ENCODE measurements at places on chromosomes 1 and 21.

DNA sequence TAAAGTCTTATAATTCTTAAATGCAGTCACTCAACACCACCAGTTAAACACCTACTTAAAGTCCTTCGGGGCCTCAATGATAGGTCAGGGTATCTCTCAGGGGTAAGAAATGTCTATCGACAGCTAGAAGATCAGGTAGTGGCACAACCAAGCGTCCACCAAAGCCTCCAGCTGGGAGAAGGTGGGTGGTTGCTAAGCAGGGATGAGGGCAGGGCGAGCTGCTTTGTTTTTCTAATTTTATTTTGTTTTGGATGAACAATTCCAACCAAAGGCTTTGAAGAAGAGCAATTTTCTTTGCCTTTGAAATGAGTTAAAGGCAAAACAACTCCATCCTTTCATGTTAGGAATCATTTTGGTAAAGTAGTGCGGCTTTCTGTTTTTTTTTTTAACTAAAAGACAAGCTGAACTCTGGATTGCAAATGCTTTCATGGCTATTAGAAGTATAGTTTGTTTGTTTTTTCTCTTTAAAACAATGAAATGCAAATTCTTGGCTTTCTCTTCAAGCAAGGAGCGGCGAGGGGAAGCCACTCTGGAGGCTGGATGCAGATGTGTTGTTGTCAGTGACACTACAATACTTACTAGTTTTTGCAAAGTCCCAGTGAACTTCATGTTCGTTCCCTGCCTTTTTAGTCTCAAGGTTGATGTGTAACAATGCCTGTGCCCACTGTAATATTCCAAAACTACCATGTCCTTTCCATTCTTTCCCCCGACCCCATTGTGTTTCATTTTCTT lies 106.0 kb downstream of the MRPS6 start:
- no peak for DNase-seq

- DNase-seq = no peak
Measured at GRCh38 chr1:82045221-82045620, 244.5 kb downstream of the ADGRL2 start.

DNA sequence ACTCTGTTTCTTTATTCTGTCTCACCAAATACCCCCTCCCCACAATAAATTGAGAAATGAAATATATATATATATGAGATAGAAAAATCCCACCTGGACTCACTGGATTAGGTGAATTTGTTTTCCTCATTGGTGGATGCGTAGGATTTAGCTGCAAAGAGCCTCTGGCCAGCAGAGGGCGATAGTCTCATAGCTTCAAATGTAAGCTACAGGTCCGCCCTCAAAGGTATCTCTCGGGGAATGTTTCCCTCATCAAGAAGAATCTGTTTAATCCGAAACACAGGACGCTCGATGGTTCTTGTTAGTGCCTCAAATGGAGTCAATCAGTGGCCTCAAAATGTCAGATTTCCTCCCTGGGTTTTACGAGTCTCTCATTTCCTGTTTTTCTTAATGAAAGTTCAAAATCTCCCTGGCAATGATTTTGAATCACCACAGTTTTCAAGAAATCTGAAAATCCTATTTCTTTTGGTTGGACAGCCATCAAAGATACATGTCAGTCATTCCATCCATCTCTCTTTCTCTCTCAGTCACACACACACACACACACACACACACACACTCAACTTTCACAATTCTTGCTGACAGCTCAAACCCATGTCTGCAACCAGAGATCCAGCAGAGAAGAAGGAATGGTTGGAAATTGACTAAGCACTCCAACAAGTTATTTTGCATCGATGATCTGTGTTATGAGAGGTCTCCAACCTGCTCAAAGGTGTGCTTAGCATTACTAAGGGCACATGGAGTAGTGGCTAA lies 13.9 kb upstream of the CAMK1G start:
- DNase-seq = peak; percentile 59

- peak; percentile 40 for DNase-seq
Measured at GRCh38 chr1:76336931-76337371, 262.4 kb downstream of the ST6GALNAC3 start.

DNA sequence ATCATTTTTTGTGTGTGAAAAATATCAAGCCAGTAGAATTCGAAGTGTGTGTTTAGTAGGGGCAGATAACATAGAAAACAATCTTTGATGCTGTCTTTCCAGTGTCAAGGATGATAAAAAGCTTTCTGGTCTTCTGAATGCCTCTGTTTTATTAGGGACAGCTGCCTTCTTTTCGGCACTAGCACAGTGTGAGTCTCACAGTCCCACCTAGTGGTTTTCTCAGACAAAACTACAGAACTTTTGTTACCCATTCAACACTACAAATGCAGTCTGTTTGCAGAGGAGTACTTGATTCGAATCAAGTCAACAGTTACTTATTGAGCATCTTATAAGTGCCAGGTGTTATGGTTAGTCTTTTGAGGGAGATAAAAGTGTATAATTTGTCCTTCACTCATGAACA lies 30.6 kb upstream of the MCOLN3 start:
- DNase-seq = peak; percentile 29

- no peak for DNase-seq
Measured at GRCh38 chr1:202254454-202255252, 61.1 kb downstream of the LGR6 start.

DNA sequence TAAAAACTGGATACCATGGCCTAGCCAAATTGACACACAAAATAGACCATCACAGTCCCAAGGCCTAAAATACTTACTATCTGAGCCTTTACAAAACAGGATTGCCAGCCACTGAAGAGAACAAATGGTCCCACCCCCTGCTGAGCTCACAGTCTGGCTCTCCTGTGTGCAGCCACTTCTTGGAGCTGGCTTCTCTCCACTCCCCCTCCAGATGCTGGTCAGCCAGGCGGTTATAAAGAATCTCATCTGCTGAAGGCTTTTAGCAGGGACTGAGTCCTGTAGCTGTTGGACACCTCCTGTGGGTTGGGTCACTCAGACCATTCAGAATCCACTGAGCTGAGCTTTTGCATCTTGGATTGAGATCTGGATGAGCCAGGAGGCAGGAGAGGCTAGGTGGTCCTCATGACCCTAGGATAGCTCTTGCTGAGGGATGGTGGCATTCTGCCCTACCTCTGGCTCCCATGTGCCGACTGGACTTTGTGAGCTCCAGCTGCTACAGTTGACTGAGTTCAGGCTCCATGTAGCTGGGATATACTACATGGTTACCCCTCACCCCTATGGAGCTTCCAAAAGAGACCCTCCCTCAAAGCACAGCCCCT lies 16.1 kb downstream of the OXCT2 start:
- DNase-seq = no peak

- no peak for DNase-seq
Measured at GRCh38 chr1:4939266-4939665, 284.9 kb downstream of the AJAP1 start.

GRCh38 chr1:172381946-172382345 lies 38.5 kb upstream of the C1orf105 start:
- no peak for DNase-seq

GRCh38 chr1:209610631-209610905 lies 27.1 kb downstream of the CAMK1G start:
- DNase-seq = no peak

DNA sequence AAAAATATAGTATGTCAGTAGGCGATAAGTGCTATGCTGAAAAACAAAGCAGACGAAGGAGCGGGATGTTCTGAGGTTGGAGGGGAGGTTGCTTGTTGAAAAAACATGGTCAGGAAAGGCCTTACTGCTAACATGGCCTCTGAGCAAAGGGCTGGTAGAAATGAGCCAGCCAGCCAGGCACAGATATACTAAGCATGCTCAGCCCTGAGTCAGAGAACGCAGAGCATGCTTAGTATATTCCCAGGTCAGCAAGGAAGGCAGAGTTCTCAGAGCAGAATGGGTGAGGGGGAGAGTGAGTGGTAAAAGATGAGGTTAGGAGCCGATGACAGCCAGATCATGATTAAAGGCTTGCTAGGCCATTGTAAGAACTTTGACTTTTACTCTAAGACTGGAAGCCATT lies 36.7 kb downstream of the ZBTB40 start:
- DNase-seq = no peak

DNA sequence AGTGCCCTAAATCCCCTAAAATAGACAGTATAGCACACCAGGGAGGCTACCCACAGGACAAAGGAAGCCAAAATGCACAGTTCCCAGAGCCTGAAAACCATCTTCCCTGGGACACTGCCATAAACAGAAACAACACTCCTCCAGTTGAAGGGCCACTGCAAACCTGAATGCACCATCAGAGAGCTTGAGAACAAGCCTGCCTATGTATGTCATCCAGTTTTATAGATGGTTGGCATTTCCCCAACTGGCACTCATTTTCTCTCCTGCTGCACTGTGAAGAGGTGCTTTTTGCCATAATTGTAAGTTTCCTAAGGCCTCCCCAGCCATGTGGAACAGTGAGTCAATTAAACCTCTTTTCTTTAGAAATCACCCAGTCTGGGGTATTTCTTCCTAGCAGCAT lies 169.0 kb downstream of the AGBL4 start:
- no peak for DNase-seq

GRCh38 chr21:35163411-35163810 lies 114.3 kb upstream of the RUNX1 start:
- no peak for DNase-seq

GRCh38 chr1:51649593-51650091 lies 32.8 kb downstream of the OSBPL9 start:
- no peak for DNase-seq

GRCh38 chr1:63892632-63893395 lies 119.0 kb downstream of the ROR1 start:
- DNase-seq = no peak

DNA sequence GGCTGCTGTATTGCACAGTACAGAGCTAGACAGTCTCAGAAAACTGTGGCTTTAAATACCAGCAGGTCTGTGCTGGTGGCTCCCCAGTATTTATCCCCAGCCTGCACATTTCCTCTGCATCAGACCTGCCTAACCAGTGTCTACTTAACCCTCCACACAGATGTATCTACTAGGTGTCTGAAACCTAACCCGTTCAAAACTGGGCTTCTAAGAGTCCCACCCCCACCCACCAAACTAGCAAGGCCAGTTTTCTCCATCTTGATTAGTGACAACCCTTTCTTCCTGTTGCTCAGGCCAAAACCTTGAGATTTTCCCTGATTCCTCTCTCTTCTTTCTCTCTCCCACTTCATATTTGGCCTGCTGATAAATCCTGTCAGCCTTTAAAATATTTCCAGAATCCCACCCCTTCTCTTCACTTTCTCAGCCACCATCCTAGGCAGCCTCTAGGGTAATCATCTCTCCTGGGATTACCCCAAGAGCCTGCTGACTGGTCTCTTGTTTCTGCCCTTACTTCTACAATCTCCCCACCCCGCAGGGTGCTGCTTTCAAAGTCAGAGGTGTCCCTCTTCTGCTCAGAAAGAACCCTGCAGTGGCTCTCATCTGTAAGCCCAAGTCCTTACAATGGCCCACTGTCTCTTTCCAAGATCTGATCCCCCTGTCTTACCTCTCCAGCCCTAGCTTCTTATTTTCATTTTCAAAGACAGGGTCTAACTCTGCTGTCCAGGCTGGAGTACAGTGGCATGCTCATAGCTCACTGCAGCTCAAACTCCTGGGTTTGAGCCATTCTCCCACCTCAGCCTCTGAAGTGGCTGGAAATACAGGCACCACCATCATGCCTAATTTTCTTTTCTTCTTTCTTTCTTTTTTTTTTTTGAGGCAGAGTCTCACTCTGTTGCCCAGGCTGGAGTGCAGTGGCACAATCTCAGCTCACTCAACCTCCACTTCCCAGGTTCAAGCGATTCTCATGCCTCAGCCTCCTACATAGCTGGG lies 45.2 kb downstream of the H3-3A start:
- no peak for DNase-seq

GRCh38 chr1:182175361-182175931 lies 113.9 kb upstream of the ZNF648 start:
- DNase-seq = peak; percentile 86

DNA sequence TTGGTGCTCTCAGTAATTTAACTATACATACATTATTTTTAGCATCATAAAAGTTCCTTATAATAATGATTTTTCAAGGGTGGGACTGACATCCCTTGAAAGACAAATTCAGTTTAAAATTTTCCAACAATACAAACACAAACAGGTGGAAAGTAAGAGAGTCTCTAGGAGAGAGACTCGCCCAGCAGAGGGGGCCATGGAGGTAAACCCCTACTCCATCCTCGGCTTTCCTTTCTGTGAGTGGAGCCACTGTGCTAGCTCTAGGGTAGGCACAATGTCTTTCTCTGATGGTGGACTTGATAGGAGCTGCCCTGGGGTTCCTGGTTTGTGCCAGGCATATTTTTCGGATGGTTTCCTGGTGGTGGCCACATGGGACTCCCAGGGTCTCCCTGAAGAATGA lies 8.3 kb downstream of the CSMD2 start:
- no peak for DNase-seq

DNA sequence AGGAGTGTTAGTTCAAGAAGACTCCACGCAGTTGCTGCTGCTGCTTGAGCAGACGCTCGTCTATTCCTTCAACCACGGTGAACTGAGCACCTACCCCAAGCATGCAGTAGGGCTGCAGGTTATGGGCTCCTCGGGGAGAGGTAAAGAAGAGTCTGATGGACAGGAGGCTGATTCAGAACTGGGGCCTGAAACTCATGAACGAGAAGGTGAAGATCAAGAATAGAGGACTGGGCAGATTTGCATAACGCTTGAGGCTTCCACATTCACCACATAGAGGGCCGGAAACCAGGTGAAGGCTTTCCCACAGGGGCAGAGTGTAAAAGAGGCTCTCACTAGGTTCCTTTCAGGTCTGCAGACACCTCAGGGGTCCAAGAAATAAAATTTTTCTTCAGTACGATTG lies 9.1 kb downstream of the ABCA4 start:
- DNase-seq = no peak

DNA sequence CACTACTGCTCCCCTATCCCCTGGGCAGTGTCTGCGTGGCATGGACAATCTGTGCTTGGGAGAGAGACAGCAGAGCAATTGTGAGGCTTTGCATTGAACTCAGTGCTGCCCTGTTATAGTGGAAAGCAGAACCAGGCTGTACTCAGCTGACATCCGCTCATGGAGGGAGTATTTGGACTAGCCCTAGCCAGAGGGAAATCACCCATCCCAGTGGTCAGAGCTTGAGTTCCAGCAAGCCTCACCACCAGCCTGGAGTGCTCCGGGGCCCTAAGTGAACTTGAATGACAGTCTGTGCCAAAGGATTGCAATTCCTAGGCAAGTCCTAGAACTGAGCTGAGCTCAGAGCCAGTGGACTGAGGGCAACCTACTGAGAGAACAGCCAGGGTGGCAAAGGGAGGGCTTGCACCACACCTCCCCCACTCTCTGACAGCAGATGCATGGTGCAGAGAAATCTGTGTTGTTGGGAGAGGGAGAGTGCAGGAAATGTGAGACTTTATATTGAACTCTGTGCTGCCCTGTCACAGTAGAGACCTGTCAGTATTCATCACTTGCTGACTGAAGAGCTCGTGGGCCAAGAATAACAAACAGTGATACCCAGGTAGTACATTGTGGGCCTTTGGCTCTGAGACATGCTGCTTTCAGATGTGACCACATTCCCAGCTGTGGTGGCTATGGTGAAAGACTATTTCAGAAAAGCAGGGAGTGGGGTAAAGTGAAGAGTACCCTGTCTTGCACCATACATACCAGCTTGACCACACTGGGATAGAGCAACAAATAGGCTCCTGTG lies 107.7 kb upstream of the SLC5A9 start:
- DNase-seq = no peak

- peak; percentile 32 for DNase-seq
Measured at GRCh38 chr1:34825455-34826091, 32.8 kb downstream of the GJA4 start.

Measured in large intestine (tissue), 12 donors.